ENCODE measurements at places on chromosomes 2 and 18.

DNA sequence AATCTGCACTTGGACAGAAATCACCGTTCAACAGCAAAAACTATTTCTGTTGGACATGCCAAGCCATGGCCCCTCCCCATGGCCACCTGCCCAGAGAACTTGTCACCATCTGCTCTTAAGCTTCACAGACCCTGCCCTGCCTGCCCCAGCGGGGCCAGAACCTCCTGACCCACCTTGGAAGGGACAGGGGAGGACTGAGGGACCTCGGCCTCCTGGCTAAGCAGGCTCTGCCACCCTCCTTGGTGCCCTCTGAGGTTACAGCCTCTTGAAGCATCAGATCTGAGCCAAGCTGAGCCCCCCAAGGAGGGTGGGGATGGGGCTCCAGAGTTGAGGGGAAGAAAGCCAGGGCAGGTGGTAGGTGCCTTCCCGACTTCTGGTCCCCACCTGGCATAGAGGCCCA lies 6.5 kb downstream of the TEX261 start:
- no peak for DNase-seq

DNA sequence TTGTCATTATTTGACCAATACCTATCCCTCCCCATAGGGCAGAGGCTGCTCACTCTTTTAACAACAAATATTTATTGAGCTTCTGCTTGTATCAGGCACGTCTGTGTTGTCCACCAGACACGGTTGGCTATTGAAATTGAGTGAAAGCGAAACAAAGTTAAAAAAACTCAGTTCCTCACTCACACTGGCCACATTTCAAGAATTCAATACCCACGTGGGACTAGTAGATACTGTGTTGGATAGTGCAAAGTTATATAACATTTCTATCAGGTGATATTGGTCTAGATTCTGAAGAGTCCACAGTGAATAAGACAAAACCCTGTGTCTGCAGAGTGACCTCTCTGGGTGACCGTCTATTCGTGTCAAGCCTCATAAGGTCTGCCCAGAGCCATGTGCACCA lies 43.9 kb upstream of the GALR1 start:
- DNase-seq = no peak

DNA sequence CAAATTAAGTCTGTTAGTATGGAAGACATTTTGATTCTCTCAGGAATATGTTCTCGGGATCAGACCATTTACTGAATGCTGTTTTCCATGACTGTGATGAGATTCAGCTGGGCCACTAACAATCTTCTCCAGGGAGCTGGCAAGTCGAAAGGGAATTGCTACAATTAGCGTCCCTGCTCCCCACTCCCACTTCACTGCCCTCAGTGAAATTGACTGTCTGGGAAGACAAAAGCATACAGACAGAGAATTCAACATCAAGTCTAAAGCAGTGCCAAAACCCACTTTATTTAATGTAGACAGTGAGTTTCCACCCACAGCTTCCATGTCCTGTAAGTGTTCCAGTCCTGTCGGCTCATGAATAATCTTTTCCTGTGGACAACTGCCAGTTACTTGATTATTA lies 34.0 kb upstream of the COL3A1 start:
- DNase-seq = no peak

GRCh38 chr2:125092276-125093009 lies 1067.4 kb downstream of the CNTNAP5 start:
- no peak for DNase-seq

- DNase-seq = no peak
These were observed 3.4 kb upstream of the ASNSD1 start for GRCh38 chr2:189657867-189658266.

- DNase-seq = no peak
These were observed 199.9 kb downstream of the BCL2 start for GRCh38 chr18:63119647-63120046.

DNA sequence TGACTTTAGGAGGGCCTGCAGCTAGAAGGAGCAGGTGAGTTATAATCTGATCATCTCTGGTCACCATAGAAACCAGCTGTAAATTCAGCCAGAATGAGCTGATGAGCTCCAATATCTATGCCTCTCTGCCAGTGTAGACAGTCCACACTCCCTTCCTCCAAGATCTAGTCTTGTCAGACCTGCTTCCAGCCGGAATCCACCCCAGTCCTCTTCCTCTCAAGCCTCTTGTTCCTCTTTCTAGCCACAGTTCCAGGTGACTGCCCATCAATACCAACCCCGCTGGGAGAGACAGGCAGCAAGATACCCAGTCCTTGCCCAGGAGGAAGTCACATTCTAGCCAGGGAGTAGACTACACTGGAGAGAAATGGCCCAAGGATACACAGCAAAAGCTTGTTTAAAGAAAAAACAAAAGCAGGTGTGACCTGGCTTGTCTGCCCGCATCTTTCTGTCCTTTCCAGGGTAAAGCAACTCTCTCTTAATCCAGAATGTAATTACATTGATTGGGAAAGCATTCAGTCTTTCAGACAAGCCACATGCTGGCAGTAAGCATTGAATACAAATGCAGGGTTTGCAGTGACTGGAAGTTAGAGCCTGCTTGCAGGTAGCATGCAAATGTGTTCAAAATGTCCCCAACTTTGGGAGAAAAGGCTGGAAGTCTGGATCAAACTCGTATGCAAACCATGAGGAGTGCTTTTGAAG lies 9.0 kb upstream of the SLC35F6 start:
- no peak for DNase-seq

- DNase-seq = no peak
These were observed 201.1 kb downstream of the SP3 start for GRCh38 chr2:173764094-173764493.

All from stimulated activated CD8-positive, alpha-beta memory T cell treated with anti-CD3 and anti-CD28 coated beads, Interleukin-12 subunit alpha, Interleukin-12 subunit beta, amount 100 ng/mL, for 1 hour (primary cell).